ENCODE measurements at places on chromosomes 16 and 17. TPM values are rescaled to one million over a fixed set of nuclear protein-coding genes. Genes with fewer than 3 reads are reported as not detected.

The PLK1 gene
- total RNA-seq, result 55.4 TPM

The NEUROD2 gene
- total RNA-seq, result not detected

The STH gene
- total RNA-seq, result not detected

The KRTAP4-4 gene
- total RNA-seq, result not detected

The HBA1 gene
- not detected for total RNA-seq

The SHISA6 gene
- total RNA-seq, result 0.95 TPM

The TMED6 gene
- total RNA-seq, result 0.24 TPM

The ARHGAP44 gene
- total RNA-seq, result 2.8 TPM

The PYDC1 gene
- total RNA-seq, result not detected

The FLYWCH1 gene
- 28.5 TPM for total RNA-seq

The ARL5C gene
- not detected for total RNA-seq

The SLC16A6 gene
- total RNA-seq, result not detected

The CLDN6 gene
- total RNA-seq, result 0.11 TPM

The KRT40 gene
- not detected for total RNA-seq

The COX6A2 gene
- not detected for total RNA-seq

The EMP2 gene
- 30.8 TPM for total RNA-seq

The TBC1D3D gene
- 0.88 TPM for total RNA-seq

The PDIA2 gene
- total RNA-seq, result 0.48 TPM

The NOL3 gene
- 16.9 TPM for total RNA-seq

The FBXL19 gene
- 33.0 TPM for total RNA-seq

The ABCA10 gene
- 0.11 TPM for total RNA-seq

The ORC6 gene
- 32.9 TPM for total RNA-seq

The LRRC37A2 gene
- 2.9 TPM for total RNA-seq

The KRTAP2-1 gene
- total RNA-seq, result not detected

The BIRC5 gene
- total RNA-seq, result 69.5 TPM

The TEFM gene
- 13.2 TPM for total RNA-seq

The GINS2 gene
- total RNA-seq, result 28.4 TPM
